Choroid plexus epithelial cell (primary cell): ENCODE measurements at places on chromosomes 13 and 19.

DNA sequence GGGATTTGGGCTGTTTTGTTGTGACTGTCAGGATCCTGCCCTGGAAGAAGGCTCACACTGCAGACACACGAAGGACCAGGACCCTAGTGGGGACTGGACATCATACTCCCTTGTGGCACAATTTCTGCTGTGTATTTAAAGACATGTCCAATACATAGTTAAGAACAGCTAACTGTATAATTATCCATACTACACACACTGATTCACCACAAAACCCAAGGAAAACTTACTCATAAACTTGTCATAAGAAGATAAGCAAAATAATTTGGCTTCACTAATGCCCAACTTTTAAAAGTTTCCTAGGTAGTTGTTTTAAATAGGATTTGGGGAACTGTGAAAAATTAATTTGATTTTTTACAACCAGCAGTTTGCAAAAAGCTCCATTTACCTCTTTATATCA, 46.1 kb downstream of the LATS2 start:
- no peak for DNase-seq

DNA sequence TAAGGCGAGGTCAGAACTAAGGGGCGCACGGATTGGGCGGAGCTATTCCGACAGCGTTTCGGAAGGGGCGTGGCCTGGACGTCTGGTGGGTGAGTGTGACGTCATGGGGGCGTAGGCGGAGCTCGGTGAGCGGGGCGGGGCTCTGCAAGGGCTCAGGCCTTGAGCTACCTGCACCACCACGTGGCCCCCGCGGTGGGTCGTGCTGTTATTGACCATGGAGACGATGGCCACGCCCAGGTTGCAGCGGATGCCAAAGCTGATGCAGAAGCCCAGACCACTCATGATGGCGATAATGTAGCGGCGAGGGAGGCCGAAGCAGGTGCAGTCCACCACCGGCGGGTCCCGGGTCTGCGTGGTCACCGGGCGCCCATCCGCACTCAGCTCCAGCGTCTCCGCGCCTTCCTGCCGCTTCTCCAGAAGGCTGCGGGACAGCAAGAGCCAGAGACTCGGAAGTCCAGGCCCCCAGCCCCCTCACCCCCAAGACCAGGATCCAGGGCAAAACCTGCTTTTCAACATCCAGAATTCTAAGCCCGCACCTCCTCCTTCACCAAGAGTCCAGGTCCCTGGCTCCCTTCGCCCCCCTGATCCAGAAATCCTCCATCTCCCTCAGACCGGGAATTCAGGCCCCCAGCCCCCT, 4.8 kb downstream of the SLC17A7 start:
- DNase-seq = no peak

DNA sequence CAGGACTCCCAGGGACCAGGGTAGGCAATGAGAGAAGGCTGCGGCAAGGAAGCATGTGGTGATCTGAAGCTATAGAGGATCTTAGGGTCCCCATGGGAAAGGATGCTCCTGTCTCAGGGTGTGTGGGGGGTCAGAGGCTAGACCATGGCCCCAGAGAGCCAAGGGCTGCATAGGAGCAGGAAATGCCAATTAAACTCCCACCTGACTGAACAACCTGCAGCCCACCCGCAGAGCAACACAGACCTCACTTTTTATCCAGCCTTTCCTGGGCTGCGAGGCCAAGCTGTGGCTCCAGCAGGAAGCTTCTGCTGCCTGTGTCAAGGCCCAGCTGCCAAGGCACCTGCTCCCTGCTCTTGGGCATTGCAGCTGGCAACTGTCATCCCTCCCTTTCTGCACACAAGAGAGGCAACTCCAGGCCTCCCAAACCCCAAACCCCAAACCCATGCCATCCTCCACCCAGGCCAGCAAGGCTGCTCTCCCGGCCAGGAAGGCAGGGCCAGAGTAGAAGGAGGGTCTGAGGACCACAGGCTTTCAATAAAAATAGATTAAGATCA, 290.1 kb downstream of the FOXO1 start:
- DNase-seq = no peak

- DNase-seq = peak; percentile 24
Observed at GRCh38 chr19:954672-955494, 29.0 kb downstream of the ARID3A start.

GRCh38 chr19:2716275-2716650, 4.9 kb downstream of the DIRAS1 start:
- DNase-seq = no peak

GRCh38 chr19:17339088-17339741, 1.9 kb downstream of the GTPBP3 start:
- no peak for DNase-seq

GRCh38 chr19:33535226-33535625, 13.6 kb upstream of the PEPD start:
- no peak for DNase-seq

- no peak for DNase-seq
Observed at GRCh38 chr19:5778402-5778801, 6.1 kb downstream of the PRR22 start.

GRCh38 chr19:10701955-10702525, 801 bp downstream of the QTRT1 start:
- DNase-seq = no peak

DNA sequence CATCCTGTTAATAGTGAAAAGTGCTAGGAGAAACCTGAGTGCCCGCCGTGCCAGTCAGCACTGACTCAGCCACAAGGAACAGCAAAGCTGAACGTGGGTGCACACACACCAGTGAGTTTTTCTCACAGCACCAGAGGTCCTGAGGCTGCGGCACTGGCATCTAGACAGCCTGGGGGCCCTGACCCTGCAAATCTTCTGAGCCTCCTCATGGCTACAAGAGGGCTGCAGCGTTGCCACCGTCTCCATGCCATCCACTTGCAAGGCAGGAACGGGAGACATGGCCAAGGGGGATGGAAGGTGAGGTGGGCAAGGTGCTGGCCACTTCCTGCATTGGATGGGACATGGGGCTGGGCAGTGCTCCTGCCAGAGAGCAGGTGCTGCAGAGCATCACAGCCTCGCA, 211.2 kb upstream of the SOX1 start:
- DNase-seq = no peak

DNA sequence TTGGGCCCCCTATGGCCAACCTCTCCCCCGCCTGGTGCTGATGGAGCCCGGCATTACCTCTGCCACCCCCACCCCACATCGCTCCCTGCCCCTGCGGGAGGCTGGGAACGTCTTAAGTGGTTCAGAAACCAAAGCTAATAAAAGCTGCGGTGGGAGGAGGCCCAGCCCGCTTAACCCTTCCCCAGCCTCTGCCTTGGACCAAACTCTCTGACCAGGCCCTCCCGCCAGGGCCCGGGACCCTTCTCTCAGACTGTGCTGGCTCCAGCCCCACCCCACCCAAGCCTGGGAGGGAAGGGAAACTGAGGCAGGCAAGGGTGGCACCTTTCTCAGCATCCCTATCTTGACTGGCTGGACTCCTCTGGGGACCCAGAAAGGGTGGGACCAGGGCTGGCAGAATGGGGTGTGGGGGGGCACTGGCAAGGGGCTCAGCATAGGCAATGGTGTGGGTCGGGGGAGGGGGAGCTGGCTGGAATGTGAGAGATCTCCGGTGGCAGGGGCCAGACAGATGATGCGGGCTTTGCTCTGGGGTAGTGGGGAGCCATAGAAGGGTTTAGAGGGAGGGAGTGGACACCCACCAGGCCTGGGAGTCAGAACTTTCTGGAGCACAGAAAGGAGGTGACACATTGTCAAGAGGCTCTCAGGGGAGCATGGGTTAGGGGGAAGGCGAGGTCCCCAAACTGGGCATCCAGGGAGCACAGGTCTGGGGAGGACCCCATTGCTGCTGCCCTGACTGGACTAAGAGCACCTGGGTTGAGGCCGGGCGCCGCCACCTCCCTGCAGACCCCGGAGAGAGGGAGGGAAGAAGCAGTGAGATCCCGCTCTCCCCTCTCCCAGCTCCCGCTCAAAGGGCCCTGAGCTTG, 21.9 kb downstream of the SMIM24 start:
- DNase-seq = peak; percentile 72

GRCh38 chr19:33159893-33160292, 28.0 kb downstream of the WDR88 start:
- DNase-seq = no peak

- peak; percentile 88 for DNase-seq
Observed at GRCh38 chr19:35879770-35880317, 11.5 kb downstream of the APLP1 start.

DNA sequence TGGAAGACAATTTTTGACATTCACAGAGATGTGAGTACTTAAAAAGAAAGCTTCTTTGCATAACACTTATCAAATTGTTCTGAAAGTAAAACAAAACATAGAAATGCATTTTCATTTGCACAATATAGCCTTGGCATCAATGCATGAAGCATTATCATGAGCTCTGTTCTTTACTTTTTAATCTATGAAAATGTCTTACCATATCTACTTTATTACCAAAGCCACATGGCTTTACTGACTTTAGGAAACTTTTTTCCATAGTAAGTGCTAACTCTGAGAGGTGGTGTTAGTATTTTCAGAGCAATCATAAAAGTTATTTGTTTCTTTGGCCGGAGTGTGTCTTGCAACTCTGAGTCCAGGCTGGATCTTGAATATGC, 10.5 kb downstream of the TNFRSF19 start:
- no peak for DNase-seq

- peak; percentile 31 for DNase-seq
Observed at GRCh38 chr13:34208336-34208735, 390.4 kb downstream of the RFC3 start.

DNA sequence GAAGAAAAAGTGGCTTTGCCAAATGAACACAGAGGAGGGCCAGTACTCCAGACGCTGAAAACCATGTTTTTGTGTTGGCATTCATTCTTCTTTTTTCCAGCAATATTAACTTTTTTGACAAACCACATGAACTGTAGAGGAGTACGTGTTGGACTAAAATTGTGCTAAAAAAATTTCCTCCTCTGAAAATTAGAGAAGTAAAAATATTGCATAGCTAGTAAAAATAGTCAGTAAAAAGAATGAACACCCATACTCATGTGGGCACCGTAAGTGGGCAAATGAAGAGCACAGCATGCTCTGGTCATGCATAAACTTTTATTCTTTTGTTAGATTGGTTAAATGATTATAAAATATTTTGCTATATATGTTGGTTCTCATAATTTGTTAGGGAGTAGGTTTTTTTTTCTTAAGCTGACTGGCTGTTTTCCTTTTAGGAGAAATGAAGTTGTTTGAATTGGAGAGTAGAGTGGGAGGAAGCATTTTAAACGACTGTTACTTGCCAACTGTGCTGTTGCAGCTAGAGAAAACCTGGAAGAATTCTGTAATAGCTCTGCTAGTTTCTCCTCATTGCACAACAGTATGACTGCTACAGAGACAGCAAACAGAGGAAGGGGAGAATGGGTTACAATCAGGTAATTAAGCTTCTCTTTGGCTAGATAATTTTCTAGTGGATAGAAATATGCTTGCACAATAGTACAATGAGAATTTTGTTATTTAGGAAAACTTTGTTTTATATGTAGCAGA, 222.4 kb downstream of the KCTD12 start:
- DNase-seq = peak; percentile 76

DNA sequence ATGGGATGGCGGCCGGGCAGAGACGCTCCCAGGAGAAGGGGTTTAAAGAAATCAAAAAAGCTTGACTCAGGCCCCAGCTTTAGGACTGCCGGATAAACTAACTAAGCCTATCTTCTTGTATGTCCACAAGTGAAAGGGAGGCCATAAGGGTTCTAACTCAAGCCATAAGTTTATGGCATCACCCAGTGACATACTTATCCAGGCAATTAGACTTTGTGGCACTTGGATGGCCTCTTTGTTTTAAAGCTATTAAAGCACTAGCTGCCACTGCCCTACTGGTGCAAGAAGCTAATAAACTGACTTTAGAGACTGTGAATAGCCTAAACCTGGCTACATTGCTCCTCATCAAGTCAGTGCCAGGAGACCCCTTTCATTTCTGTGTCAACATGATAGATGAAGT, 102.0 kb downstream of the ZNF429 start:
- DNase-seq = no peak

- DNase-seq = no peak
Observed at GRCh38 chr19:1313695-1314613, 28.3 kb downstream of the EFNA2 start.

GRCh38 chr13:78299832-78300623, 303.3 kb downstream of the POU4F1 start:
- DNase-seq = no peak

DNA sequence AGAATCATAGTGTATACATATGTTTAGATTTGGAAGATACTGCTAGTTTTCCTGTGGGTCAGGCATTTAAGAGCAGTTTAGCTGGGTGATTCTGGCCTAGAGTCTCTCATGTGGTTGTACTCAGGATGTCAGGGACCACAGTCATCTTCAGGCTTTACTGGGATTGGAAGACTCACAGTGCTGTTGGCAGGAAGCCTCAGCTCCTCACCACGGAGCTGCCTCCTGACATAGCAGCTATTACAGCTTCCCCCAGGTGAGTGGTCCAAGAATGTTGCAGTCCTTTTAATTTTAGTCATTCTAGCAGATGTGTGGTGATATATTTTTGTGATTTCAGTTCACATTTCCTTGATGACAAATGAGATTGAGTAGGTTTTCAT, 16.9 kb upstream of the GPR18 start:
- peak; percentile 74 for DNase-seq

- no peak for DNase-seq
Observed at GRCh38 chr19:40671404-40671803, 19.0 kb downstream of the NUMBL start.

- DNase-seq = no peak
Observed at GRCh38 chr19:14102102-14102696, 11.6 kb upstream of the SAMD1 start.

DNA sequence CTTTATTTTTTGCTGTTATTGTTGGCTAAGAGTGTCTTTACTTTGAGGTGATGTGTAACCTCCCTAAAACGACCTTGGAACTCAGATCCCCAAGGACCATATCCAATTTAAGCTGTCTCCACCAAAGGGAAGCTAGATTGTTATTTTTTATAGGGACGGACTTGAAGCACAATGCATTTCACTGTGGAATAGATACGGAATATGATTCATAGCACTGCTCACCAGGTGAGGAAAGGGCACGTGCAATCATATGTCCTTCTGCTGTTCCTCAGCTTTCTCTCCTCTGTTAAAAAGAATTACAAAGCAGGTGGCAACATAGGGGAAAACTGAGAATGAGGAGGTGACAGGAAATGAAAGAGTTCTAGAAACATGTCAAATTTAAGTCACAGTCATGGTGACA, 679.0 kb downstream of the PCDH9 start:
- DNase-seq = no peak

GRCh38 chr13:110092831-110093247, 214.1 kb downstream of the COL4A1 start:
- peak; percentile 75 for DNase-seq

- no peak for DNase-seq
Observed at GRCh38 chr13:108304170-108305016, 34.9 kb downstream of the TNFSF13B start.
